Ammon's horn (tissue), 1 donor: ENCODE measurements at places on chromosomes 6 and 20.
A peak's percentile ranks its signal among the peaks of the same experiment; 100 is the strongest.

DNA sequence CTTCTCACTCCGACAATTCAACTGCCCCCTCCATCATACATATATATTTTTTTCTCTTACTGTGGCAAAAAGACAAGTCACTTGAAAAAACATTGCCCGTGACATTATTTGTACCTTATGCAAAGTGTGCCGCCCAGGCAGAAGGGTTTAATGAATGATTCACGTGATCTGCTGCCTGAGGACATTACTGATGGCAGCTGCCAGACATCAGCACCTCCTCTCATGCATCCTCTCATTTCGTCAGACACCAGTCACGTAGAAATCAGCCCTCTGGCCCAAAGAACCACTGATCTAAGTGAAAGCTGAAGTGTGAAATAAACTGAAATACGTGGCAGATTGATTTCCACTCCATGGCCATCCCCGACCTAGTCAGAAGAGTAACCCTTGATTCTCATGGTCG lies 218.8 kb upstream of the PDE10A start:
- no peak for DNase-seq

DNA sequence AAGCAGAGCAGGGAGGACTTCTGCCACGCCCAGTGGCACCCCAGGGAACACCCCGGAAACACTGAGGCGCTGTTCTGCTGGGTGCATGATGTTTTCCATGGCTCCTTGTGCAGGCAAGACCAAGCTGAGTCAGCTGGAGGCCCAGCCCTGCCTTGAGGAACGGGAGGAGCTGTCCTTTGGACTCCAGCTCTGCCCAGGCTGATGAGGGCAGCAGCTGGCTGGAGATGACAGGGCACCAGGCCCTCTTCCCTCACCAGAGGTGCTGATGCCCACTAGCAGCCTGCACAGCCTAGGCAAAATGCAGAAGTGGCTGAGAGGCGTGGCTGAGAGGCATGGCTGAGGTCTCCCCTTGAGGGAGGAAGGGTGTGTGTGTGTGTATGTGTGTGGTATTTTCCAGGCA lies 2.4 kb downstream of the C6orf132 start:
- DNase-seq = no peak

DNA sequence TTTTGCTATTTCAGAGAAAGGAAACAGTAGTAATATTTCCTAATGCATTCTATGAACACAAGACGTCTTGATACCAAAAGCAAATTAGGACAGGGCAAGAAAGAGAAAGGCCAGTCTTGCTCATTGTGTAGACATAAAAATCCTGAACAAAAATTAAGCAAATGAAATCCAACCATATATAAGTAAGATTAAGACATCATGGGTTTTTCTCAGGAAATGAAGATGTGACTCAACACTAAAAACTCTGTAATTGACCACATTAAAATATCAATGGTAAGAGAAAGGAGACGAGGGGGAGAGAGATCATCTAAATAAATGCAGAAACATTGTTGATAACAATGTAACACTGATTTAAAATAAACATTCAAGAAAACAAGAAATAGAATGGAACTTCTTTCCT lies 205.4 kb downstream of the SOD2 start:
- DNase-seq = no peak

DNA sequence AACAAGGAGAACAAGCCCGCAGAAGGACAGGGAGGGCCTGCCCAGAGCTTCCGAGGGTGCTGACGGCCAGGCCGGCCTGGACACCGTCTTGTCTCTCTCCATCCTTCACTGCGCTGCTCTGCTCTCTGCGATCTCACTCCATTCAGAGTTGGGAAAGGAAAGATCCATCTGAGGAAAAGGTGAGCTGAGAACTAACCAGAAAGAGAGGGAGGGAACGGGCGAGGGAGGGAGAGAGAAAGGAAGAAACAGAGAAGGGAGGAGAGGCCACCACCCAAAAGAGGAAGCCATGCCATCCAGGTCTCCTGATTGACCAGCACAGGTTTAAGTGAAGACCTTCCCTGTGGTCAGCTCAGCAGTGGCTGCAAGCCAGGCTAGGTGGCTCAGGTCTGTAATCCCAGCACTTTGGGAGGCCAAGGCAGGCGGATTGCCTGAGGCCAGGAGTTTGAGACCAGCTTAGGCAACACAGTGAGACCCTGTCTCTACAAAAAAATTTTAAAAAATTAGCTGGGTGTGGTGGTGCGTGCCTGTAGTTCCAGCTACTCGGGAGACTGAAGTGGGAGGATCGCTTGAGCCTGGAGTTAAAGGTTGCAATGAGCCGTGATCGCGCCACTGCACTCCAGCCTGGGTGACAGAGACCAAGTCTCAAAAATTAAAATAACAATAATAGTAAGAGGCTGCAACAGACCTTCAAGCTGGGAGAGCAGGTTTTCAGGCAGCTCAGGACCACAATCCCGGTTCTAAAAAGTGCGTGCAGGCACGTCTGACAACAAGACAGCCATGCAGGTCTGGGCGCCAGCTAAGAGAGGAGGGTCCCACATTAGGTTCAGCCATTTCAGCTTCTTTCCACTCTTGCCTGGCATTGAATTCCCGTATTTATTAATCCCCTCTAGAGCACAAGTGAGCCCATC lies 34.2 kb upstream of the DLGAP4 start:
- no peak for DNase-seq

DNA sequence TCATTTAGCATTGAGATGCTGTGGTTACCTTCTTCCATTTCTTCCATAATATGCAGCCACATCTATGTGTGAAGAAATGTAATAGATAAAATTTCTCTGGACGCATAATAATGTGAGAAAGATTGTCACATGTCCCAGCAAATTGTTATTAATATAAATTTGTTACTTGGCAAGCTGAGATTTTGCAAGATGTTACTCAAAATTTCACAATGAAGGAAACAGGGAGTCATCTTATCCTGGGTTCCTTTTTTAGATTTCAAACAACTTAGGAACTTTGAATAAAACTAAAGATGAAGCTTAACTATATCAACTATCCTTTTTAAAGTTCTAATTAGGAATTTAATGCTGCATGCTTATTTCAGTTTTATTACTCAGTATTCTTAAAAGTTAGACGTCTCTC lies 3.6 kb downstream of the ESR1 start:
- DNase-seq = no peak

GRCh38 chr20:11378252-11378651 lies 539.4 kb upstream of the BTBD3 start:
- DNase-seq = no peak

GRCh38 chr6:7730001-7730783 lies 4.3 kb downstream of the BMP6 start:
- DNase-seq = no peak

- DNase-seq = no peak
Observed at GRCh38 chr20:58457083-58457695, 58.0 kb downstream of the APCDD1L start.

DNA sequence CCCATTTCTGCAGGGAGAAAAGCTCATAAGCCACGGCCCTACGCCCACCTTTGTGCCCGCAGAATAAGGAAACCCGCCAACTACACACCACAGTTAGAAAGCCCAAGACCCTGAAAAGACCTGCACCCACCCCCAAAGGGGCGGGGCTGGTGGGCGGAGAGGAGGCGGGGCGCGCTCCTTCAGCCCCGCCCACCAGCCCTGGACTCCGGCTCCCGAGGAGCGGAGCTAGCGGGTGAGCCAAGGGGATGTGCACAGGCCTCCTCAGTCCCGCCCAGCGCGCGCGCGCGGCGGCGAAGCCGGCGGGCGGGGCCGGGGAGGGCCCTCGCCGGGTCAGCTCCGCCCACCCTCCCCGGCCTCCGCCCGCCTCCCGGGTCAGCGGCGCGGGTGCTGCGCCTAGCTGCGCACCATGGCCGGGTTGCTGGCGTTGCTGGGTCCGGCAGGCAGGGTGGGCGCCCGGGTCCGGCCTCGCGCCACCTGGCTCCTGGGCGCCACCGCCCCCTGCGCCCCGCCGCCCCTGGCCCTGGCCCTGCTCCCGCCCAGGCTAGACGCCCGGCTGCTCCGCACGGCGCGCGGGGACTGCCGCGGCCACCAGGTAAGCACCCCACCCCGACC lies at the start of gene FAM210B:
Gene FAM210B (plus strand): TSS at position 375 of the 612 bp plus-strand sequence. CDS start 32 bp downstream, at position 407.
- peak; percentile 95 for DNase-seq
